ENCODE measurements at places on chromosomes 2 and 18.

GRCh38 chr18:76441002-76441667 lies 53.9 kb downstream of the ZNF516 start:
- no peak for DNase-seq

DNA sequence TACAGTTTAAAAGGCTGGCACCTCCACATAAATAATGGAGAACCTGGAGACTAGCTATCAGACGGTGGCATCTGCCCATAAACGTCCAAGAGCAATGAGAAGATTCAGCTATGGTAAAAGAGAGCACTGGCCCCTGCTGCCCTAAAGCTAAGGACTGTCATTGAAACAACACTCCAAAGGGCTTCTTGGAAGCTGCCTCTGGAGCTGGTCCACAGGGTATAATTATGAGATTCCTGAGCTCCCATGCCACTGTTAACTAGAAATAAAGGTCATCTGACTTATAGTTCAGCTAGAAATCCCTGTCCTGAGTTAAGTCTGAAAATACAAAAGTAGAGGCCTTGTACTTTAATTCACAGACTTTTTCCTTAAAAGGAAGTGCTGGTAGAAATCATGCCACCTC lies 39.9 kb upstream of the RBMS1 start:
- no peak for DNase-seq

- peak; percentile 85 for DNase-seq
Measured at GRCh38 chr18:8890957-8891464, 185.7 kb downstream of the MTCL1 start.

GRCh38 chr18:75790111-75790510 lies 362.6 kb upstream of the SMIM21 start:
- DNase-seq, result no peak

DNA sequence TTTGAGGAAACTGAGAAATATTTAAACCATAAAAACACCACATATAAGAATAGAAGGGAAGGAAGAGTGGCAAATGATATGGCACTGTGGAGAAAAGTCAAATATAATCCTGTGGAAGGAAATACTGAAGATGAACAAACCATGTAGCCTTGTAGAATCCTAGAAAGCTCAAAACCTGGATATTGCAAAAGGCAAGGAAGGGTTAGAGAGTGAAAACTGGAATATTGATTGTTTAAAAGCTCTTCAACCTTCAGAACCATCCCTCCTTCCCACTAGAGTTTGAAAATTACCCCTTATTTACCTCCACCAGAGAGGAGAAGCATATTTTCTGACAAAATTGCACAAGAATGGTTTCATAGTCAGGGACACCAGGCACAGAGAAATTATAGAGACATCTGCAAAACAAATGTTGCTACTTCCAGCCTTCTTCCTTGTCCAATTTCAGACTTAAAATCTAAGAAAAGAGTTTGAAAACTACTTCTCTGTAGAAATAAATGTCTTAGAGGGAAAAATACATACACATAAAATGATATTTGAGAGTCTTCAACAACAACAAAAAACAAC lies 48.0 kb downstream of the ANTXR1 start:
- DNase-seq, result no peak

DNA sequence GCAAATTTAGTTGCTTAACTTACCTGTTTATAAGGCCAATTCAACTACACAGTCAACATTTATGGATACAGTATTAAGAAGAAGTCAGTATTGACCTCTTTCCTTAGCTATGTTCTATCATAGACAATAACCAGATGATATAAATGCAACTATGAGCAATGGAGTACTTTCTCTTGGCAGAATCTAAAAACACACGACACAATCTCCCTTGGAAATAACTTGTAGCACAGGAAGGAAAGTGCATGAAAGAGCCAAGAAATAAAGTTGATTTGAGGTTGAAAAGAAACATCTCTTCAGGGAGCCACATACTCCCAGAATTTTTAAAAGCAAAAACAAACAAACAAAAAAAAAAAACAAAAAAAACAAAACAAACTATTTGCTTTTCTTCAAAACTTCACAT lies 145.0 kb downstream of the EVA1A start:
- no peak for DNase-seq

DNA sequence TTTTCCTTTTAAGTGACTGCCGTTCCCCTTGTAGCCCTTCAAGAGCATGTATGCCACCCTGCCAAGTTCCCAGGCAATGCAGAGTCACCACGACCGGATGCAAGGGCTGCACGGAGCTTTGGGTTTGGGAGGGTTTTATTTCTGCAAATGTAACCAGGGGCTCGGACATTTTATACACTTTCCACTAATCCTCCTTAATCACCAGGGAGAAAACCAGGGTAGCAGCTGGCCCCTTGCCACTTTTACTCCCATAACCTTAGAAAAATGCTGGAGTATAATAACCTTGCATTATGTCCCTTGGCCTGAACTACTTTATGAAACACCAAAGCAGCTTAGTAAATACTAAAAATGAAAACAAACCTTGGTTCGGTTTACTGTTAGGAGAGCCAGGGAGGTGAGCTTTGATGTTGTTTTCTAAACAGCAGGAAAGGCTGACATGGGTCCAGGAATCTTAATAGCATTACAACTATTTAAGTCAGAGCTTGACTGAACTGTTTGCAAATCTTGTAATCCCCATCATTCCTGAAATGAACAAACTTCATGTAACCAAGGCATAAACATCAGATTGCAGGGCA lies 152.8 kb upstream of the RIOK3 start:
- no peak for DNase-seq

- no peak for DNase-seq
Measured at GRCh38 chr2:208183972-208184705, 5.7 kb downstream of the C2orf80 start.

DNA sequence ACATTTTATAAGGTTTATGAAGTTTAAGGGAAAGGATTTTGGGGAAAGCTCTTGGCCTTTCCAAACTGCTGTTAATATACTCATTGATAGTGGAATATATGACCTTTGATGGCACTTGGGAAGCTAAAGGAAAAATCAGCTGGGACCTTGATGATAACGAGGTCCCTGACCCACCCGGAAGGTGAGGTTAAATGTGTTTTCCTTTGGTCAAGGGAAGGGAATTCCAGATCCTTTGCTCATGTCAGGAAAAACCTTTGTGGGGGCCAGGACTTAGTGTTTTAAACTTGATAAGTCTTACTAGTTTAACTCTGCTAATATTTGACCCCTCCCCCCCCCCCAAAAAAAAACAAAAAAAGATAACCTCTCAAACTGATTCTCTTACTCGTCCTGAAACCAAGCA lies 50.7 kb downstream of the CRIM1 start:
- DNase-seq, result no peak

DNA sequence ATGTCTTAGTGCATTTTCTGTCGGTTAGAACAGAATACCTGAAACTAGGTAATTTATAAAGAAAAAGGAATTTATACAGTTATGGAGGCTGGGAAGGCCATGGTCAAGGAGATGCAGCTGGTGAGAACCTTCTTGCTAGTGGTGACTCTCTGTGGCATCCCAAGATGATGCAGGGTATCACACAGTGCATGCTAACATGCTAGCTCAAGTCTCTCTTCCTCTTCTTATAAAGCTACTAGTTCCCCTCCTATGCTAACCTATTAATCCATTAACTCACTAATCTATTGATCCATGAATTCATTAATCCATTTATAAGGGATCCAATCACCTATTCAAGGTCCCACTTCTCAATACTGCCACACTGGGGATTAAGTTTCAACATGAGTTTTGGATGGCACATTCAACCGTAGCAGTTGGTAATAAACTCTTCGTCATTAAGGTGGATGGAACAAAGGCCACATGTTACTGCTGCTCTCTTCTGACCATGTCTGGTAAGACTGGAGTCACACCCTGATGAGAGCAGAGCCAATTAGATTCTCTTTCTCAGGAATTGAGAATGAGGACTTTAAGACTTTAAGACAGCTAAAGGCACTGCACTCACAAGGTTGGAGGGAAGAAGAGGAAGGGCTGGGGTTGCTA lies 211.6 kb upstream of the SMAD7 start:
- DNase-seq, result no peak

- DNase-seq, result no peak
Measured at GRCh38 chr2:224630659-224631550, 45.7 kb upstream of the CUL3 start.

DNA sequence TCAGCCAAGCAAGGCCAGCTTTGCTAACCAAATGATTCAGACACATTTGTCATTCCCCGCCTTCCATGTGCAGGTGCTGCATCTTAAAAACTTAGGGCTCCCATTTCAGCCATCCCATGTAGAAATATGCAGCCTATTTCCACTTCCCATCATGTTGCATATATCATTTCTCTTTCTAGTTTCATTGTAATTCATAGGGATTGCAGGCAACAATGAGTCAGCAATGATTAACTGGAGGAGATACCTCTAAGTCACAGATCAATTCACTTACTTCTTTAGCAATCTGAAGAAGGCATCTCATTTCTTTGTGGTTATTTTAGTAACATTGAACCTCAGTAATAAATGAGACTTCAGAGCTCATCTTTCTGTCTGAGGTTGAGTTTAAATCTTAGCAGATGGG lies 276.1 kb upstream of the PKDCC start:
- no peak for DNase-seq

DNA sequence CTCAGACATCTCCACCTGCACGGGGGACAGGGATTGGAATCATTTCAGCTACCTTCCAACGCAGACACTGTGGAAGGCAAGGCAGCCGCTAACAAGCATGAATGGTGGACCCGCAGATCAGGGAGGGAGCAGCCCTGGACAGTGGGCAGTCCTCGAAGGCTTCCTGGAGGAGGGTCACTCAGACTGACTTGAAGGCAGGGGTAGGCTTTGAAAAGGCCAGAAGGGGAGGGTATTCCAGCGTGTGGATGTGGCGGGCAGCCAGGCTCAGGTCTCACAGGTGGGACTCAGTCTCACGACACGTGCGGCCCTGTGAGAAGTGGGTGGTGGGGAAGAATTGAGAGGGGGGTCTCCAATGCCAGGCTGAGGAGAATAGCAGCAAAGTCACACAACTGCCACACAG lies 29.9 kb downstream of the DYSF start:
- no peak for DNase-seq

DNA sequence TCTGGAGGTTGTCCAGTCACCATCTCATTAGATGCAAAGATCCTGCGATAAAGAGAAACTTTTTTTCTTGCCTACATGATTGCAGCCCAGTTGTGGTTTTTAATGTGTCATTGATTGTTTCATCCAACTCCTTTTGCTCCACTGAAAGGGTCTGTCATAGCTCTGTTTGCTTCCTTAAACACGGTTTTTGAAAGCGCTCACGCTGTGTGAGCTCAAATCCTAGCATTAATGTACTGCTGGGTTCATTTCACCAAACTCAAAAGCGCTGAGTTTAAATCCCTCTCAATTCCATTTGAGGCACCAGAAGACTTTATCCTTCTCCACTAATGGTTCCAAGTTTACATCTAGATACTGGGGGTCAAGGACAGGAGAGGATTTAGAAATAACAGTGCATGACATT lies 53.6 kb downstream of the CDK15 start:
- DNase-seq, result no peak

DNA sequence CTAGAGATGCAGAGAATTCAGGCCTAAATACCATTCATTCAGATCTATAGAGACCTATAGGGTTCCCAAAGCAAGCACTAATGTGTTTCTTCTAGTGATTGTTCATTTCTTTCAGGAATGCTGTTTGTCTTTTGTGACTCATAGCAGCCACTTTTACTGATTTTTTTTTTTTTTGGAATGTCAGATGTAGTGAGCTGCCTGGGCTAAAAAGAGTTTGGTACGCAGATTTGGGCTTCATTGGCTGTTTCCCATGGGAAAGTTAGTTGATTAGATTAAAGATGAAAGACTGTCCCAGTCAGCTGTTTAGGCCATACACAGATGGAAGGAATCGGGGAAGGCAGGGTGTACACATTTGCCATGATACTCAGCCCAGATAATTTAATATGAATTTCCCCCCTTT lies 87.6 kb downstream of the CDC42EP3 start:
- DNase-seq, result no peak

Measured in BJ (cell line).